ENCODE measurements at places on chromosomes 4 and X.

DNA sequence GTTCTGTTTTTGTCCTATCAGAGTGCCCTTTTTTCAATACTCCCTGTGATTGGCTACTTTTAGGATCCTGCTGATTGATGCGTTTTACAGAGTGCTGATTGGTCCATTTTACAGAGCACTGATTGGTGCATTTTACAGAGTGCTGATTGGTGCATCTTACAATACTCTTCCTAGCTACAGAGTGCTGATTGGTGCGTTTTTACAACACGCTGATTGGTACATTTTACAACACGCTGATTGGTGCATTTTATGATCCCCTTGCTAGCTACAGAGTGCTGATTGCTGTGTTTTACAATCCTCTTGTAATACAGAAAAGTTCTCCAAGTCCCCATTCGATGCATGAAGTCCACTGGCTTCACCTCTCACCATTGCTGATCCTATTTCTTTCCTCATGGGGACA lies 176.8 kb downstream of the GC start:
- no peak for DNase-seq

DNA sequence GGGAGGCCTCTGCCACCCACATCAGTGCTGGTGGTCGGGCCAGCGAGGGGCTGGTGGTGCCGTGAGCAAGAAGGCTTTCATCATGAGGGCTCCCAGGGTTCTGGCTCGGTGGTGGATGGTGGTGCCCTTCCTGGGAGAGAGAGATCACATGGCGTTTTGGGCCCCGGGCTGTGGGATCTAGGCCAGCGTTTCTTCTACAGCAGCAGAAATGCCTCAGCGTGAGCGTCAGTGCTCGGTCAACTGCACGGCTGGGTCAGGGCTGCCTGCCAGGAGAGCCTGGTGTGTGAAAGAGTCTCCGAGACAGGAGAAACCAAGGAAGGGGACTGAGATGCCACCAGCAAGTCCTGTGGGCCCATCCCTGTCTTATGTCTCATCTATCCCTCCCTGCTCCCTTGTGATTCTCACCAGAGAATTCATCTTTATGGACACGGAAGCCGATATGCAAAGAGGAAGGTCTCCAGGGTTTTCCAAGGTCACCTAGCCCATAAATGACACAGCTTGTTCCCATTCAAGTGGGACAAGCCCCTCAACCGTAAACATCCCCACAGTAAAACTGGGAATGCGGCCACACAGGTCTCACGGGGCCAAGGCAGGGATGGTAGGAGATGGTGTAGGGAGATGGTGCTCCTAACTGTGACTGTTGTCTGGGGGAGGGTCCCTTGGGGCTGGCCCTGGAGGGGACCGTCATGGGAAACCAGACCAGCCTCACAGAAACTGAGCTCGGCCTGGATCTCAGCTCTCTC lies 99.2 kb downstream of the SORCS2 start:
- DNase-seq = no peak

DNA sequence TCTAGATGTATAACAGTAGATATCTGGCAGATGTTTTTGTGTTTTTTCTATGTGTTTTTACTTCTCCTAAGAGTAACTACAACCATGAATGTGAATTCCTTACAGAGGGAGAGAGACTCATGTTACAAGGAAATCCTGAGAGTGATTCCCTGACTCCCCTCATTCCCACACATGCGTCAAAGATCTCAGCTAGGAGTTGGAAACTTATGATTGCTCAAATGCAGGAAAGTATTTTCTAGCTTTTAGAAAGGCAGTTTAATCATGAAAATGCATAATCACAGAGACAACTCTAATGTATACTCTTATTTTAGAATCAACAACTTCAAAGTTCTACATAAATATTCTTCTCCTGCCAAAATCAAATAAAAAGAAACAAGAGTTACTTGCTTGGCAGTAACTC lies 121.8 kb downstream of the PDE5A start:
- no peak for DNase-seq

DNA sequence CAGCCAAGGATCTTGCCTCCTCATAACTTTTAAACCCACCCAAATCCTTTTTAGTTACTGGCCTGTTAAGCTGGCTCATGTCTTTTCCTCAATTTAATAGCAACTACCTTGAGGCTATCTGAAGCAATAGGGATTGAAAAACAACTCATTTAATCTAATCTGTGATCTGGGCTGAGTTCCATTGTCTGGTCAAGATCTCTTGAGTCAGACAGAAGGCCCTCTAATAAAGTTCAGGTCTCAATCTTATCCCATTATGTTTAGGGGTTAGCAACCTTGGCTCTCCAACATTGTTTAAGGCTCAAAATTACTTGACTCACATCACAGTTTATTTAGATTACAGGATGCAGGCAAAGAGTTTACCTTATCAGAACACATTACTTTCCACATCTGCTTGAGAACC lies 436.1 kb downstream of the ANKRD50 start:
- no peak for DNase-seq

Data from right hindlimb (tissue), 1 donor.